ENCODE measurements at places on chromosomes 12 and 14.

GRCh38 chr14:56180754-56181542 lies 62.7 kb downstream of the PELI2 start:
- DNase-seq: no peak

DNA sequence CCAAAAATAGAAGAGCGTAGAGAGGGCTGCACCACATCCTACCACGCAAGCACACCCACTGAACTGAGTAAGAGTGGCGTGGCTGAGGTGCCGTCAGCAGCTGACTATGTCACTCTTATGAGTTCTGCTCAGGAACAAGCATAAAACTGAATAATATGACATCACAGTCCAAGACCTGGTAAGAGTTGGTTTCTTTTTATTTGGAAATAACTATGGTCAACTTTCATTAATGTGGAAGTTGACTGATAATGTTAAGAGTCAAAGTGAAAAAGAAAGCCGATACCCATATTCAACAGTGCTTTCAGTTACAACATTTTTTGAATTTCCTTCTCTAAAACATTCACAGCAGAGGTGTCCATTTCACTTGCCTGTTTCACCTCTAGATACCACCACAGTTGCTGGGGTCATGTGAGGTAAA lies 44.6 kb downstream of the GNS start:
- DNase-seq: no peak

- DNase-seq: no peak
Observed at GRCh38 chr12:10196210-10196609, 16.5 kb upstream of the GABARAPL1 start.

DNA sequence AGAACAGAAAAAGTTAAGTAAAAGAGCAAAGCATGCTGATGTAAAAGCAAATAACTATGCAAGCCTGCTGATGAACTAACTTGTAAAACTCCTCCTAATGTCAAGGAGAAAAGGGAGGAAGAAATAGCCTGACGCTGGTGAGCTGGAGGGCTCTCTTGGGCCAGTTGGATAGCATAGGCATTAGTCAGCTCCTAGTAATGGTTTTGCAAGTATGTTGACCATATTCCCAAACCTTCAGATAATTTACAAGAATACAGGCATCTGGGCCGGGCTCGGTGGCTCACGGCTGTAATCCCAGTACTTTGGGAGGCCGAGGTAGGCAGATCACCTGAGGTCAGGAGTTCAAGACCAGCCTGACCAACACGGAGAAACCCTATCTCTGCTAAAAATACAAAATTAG lies 871.4 kb downstream of the C12orf50 start:
- DNase-seq: no peak

GRCh38 chr14:26594756-26595545 lies 2.9 kb downstream of the NOVA1 start:
- DNase-seq: no peak

- DNase-seq: no peak
Observed at GRCh38 chr14:104794993-104795780, at the start of gene AKT1. Gene AKT1 (minus strand): TSS chr14:104795748. CDS start chr14:104792643, 3,105 bp downstream.

- no peak for DNase-seq
Observed at GRCh38 chr12:1309613-1310012, 284.8 kb downstream of the FBXL14 start.

DNA sequence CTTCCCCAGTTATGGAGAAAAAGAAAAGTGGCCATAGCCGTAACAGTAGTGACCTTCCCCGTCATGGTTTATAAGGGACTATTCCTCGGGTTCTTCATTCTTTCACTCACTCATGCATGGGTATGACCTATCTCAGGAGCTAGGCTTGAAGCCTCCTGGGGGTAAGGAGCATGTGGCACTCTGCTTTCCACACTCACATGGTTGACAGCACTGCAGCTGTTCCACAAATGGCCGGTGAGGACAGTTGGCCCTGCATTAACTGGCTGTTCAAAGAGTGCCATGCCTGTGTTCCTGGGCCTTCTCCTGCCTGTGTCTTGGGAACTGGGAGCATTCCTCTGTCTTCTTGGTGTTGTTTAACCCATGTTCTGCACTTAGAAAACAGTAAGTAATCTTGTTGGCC lies 66.2 kb upstream of the PNMA1 start:
- DNase-seq: no peak

Measured in activated naive CD4-positive, alpha-beta T cell (primary cell).